ENCODE measurements at places on chromosomes 5 and 9.

GRCh38 chr5:3343211-3343610 lies 252.4 kb upstream of the IRX1 start:
- DNase-seq = no peak

- no peak for DNase-seq
These were observed 31.8 kb downstream of the TENT4A start for GRCh38 chr5:6744841-6745705.

GRCh38 chr9:97397220-97397619 lies 14.7 kb upstream of the TDRD7 start:
- no peak for DNase-seq

DNA sequence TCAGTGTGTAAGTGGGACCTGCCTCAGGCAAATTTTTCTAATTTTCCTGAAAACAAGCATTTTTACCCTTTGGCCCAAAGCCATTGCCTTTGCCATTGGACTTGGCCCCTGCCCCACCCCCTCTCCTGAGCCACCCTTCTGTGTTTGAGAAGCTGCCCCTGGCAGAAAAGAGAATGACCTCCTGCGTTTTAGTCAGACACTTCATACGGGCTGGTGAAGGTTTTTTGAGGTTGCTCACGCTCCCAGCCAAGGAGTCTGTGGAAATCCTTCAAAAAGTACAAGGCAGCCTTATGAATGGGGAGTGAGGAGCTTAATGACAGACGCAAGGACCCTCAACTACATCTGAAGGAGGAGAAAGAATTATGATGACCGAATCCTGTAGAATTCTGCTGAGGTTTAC lies 308.9 kb downstream of the SLIT3 start:
- DNase-seq = no peak

GRCh38 chr5:2238732-2239131 lies 356.0 kb upstream of the IRX4 start:
- DNase-seq = no peak

- no peak for DNase-seq
These were observed 724 bp downstream of the SGTB start for GRCh38 chr5:65721050-65721719.

- peak; percentile 28 for DNase-seq
These were observed 30.0 kb upstream of the MAMDC2 start for GRCh38 chr9:70013598-70014196.

- no peak for DNase-seq
These were observed 59.6 kb downstream of the ARHGAP26 start for GRCh38 chr5:142829801-142830220.

DNA sequence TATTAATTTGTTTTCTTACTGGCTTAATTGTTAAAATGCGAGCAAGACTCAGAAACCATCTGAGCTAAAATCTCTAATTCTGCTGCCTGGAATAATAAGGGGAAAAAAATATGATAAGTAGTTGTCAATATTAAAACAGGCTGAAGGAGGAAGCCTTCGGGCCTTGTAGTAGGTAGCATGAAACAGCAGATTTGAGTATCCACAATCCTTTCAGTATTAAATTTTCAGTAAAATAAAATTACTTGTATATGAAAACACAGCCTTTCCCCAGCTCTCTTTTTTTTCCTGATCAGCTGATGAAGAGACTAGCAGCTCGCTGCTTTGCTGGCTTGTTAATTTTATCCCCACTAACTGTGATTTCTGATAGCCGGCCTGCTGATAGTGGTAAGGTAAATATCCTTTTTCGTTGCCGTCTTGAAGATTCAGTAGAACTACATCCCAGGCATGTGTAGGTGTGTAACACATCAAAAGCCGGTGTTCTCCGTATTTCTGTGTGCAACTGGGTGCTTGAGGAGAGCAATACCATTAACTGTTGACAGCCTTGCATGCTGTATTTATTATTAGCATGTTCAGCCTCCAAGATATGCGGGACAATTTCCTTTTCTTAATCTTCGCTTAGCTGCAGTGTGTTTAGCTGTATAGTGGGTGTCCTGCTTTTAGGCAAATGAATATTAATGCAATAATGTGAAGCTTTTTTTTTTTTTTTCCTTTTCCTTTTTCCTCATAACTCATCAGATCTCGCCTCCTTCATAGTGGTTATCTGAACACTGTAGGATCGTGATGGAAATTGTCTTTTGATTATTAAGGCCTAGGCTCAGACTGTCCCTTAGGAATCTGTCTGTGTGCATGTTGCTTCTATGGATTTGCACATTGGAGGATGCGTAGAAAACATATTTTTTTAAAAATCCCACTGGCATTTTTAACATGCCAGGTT lies 144.6 kb downstream of the SMARCA2 start:
- DNase-seq = no peak

DNA sequence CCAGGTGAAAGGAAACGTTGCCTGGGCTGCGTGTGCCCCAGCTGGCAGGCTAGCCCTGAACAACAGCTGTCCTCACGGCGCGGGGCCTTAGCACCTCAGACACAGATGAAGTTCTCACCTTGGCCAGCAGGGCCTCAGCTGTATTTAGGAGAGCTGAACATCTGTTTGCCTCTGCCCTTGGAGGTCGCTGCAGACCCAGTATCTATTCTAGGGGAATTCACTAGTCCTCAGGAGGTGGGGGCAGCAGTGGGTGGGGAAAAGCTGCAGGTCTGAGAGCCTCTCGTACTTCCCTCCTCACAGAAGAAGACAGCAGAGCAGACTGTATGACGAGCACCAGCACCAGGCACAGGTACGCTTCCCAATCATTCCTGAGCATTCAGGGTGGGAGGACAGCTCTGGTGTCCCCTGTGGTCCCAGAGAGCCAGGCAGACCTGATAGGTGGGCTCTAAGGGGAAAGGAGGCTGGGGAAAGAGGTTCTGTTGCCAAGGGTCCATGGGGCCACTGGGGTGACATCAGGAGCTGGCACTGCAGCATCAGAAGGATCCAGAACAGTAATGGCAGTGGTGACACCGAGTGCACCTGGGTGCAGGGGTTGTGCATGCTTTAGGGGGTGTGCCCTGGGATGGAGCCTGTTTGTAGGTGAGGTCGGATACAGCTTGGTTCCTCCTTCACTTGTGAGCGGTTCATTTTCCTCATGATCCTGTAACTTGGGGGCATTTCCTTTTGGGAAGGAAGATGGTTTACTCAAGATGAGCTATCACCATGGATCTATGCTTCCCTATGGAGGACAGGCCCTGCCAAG lies 13.8 kb downstream of the CD74 start:
- no peak for DNase-seq

GRCh38 chr9:87445646-87446045 lies 52.0 kb upstream of the DAPK1 start:
- no peak for DNase-seq

GRCh38 chr5:69211200-69211599 lies 21.8 kb downstream of the CENPH start:
- DNase-seq = no peak

DNA sequence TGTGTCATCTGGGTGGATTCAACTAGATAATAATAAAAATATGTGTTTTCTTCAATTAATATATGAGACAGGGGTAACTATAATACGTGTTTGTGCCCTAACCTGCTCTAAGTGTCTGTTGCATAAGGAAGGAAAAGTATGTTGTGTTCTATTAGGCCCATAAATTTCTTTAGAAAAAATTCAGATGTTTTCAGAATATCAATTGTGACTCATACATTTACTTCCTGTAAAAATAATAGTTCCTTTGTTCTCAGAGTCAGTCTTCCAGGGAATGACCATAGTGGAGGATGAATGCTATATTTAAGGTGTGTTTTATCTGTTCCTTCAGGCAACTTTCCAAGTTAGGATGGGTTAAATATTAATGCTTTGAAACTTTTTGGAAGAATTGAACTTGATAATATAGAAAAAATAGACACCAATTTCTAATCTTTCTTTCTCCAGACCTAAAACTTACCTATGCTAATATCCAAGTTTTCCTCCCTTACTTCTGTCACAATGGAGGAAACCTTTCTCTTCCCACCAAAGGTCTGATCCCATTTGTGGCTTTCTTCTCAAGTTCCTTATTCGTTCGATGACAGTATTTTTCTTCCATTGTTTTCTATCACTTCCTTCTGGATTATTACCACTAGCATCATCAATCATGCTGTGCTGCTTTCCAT lies 49.9 kb downstream of the ISL1 start:
- no peak for DNase-seq

- DNase-seq = no peak
These were observed 780.1 kb upstream of the DMAC1 start for GRCh38 chr9:8579661-8580060.
